ENCODE measurements at places on chromosomes 3 and 15.

- no peak for DNase-seq
Measured at GRCh38 chr15:62873203-62873602, 169.3 kb upstream of the TPM1 start.

GRCh38 chr3:111585217-111585616 is 9.9 kb downstream of the ZBED2 start:
- no peak for DNase-seq

DNA sequence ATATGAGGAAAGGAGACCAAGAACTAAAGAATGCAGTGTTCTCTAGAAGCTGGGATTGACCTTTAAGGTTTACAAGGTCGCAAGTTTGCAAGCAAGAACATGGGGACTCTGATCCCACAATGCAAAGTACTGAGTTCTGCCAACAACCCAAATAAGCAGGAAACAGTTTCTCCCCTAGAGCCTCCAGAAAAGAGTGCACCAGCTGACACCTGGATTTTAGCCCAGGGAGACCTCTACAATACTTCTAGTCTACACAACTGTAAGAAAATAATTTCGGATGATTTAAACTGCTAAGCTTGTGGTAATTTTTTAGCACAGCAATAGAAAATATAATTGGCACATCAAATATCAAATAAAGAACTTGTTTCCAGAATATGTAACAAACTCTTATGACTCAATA is 46.4 kb downstream of the EHHADH start:
- no peak for DNase-seq

- no peak for DNase-seq
Measured at GRCh38 chr3:130342821-130343661, 2.4 kb upstream of the COL6A5 start.

GRCh38 chr3:36833160-36833814 is 68.9 kb upstream of the DCLK3 start:
- no peak for DNase-seq

DNA sequence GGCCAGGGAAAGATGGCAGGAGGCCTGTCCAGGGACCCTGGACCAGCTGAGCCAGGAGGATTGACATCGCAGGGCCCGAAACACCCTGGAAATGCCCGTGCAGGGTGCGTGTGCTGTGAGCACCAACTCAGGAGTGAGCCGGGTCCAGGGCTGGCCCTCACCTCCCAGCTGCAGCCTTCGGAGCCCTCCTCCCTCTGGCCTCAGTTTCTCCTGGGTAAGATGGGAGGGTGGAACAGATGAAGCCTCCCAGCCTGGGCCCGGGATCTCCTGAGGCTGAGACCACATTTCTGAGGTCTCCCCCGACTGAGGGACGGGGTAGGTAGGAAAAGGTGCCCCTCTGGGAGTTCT is 5.3 kb upstream of the CALML4 start:
- no peak for DNase-seq

DNA sequence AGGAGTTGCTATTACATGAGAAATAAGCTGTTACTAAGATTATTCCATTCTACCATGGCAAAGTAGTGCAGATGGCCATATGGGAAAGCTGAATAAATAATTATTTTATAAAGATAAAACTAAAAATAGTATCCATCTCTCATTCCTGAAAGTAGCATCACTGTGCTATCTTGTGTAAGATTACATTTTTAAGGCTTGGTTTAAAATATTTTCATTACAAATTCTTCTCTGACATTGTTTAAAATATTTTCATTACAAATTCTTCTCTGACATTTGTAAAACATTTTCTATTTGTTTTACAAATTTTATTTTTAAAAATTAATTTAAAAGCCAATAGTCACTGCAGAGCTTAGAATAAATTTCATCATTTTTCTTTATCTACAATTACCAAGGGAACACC is 665.5 kb upstream of the NAALADL2 start:
- DNase-seq = no peak

- no peak for DNase-seq
Measured at GRCh38 chr3:15623535-15624440, 22.2 kb downstream of the BTD start.

- no peak for DNase-seq
Measured at GRCh38 chr3:128493570-128494366, 767 bp upstream of the GATA2 start.

GRCh38 chr3:174846055-174846454 is 13.1 kb upstream of the NAALADL2 start:
- DNase-seq = no peak

DNA sequence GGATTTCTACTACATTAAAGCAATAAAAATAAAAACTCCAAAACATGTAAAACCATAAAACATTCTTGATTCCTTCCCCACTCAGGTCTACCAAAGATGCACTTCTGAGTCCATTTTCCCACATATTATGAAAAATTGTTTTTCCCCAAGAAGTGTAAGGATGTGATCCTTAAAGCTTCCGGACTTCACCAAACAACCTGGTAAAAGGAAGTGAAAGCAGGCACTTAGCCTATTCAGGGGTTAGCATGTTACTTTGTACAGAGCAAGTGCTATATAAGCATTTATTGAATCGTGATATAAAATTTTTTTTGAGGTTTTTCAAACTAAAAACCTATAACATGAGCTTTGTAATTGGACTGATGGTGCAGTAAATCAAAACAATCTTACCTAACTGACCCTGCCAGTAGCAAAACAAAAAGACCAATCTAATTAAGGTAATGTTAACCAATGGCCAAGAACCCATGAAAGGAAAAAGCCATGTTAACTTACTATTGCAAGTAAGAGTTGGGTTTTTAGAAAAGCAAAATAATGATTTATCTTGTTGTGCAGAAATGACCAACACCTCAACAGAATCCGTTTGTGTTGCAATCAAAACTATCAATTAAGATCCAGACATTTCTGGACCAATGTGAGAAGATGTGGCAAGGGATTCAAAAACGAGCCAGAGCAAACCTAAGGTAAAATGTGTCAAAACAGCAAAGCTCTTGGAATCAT is 1.8 kb downstream of the SETD2 start:
- peak; percentile 72 for DNase-seq

DNA sequence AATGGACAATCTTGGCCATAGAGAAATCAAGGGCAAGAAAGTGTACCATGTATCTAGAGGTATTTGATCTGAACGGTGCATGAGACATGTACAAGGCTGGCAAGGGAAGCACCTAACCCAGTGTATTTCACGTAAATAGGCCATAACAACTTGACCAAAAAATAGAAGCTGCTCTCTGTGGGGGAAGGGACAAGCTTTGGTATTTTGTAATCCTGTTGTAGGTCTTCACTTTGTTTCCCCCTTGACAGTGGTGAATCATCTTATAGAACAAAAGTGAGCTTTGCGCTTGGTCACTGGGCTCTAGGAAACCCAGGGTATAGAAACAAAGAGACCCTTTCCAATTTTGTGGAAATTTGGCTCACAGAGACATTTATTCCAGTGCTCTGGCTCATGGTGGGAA is 21.0 kb downstream of the LARS2 start:
- no peak for DNase-seq

Data from inflammatory macrophage treated with lipopolysaccharide for 4 hours (primary cell).